Thoracic aorta (tissue), 2 donors: ENCODE measurements at places on chromosomes 6 and 20. TPM values are rescaled to one million over a fixed set of nuclear protein-coding genes. Genes with fewer than 3 reads are reported as not detected.

DNA sequence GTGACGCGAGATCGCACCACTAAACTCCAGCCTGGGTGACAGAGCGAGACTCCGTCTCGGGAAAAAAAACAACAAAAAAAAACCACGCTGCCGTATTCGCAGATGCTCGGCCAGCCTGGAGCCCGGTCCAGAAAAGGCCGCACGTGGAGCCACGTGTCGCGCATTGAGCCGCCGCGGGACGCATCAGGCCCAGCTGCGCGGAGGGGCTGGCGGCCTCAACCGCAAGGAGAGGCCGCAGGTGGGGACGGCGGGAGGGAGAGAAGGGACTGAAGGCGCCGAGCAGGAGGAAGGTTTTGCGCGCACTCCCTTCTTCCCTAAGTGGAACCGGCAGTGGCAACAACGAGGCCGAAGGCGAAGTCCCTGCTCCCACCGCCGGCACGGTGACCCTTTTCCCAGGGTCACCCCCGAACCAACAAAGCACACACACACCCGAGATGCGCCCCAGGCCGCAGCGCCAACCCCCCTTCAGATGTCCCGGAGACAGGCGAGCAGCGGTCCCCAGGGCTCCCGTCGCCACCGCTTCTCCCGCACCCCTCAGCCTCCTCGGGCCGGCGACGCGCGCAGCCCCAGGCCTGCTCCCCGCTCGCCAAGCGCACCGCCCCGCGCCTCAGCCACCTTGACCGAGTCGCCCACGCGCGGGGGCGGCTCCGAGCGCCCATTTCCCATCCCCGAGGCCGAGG lies 681 bp downstream of the SYCP2 start:
- no peak for DNase-seq
- H3K27me3 ChIP-seq: no peaks in the 10 kb centered on the region
- no peaks in the 10 kb centered on the region for H3K36me3 ChIP-seq
- H3K4me1 ChIP-seq: peaks cover under 1% of the 10 kb centered on the region
- no peak overlapping the region for H3K27ac ChIP-seq

GRCh38 chr20:50730765-50731054 lies 670 bp upstream of the PARD6B start:
- no peaks in the 10 kb centered on the region for H3K27me3 ChIP-seq
- H3K27ac ChIP-seq: peak overlapping the region; percentile 74
- no peak for DNase-seq
- no peaks in the 10 kb centered on the region for H3K36me3 ChIP-seq

GRCh38 chr20:49476016-49476355 lies 6.5 kb downstream of the KCNB1 start:
- no peak overlapping the region for H3K4me3 ChIP-seq
- H3K27me3 ChIP-seq: no peaks in the 10 kb centered on the region
- DNase-seq: no peak
- no peaks in the 10 kb centered on the region for H3K4me1 ChIP-seq

- H3K27ac ChIP-seq: no peak overlapping the region
- H3K27me3 ChIP-seq: no peaks in the 10 kb centered on the region
- H3K36me3 ChIP-seq: no peaks in the 10 kb centered on the region
- H3K4me1 ChIP-seq: no peaks in the 10 kb centered on the region
- no peak overlapping the region for H3K4me3 ChIP-seq
Observed at GRCh38 chr6:124076336-124077048, 272.8 kb downstream of the NKAIN2 start.

GRCh38 chr6:96249755-96250154 lies 234.0 kb downstream of the FUT9 start:
- no peak overlapping the region for H3K27ac ChIP-seq
- no peaks in the 10 kb centered on the region for H3K27me3 ChIP-seq
- H3K36me3 ChIP-seq: no peaks in the 10 kb centered on the region
- no peaks in the 10 kb centered on the region for H3K4me1 ChIP-seq
- DNase-seq: no peak

DNA sequence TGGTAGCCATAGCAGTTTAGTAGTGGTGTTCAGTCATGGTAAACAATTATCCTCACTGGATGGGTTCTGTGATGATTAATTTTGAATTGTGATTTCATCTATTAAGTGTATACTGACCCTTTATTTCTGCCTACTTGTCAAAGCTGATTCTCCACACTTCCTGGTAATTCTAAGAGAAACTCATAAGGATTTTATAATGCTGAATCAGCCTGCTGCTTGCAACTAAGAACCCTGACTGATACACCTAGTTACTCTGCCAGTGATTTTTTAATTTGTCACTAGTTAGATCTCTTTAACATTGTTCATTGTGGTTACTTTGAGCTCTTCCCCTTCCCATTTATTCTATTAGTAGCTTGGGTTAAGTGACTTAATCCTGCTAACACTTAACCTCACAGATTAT lies 8.6 kb downstream of the CDC40 start:
- no peak for DNase-seq
- H3K4me3 ChIP-seq: no peak overlapping the region
- H3K27ac ChIP-seq: no peak overlapping the region
- H3K36me3 ChIP-seq: peaks cover 5% of the 10 kb centered on the region
- H3K27me3 ChIP-seq: no peaks in the 10 kb centered on the region
- peaks cover 17% of the 10 kb centered on the region for H3K4me1 ChIP-seq

DACT2 gene
- total RNA-seq: 0.28 TPM

C6orf141 gene
- total RNA-seq: 0.54 TPM

LGSN gene
- not detected for total RNA-seq
